ENCODE measurements at places on chromosomes 13 and 19.
A peak's percentile ranks its signal among the peaks of the same experiment; 100 is the strongest.

DNA sequence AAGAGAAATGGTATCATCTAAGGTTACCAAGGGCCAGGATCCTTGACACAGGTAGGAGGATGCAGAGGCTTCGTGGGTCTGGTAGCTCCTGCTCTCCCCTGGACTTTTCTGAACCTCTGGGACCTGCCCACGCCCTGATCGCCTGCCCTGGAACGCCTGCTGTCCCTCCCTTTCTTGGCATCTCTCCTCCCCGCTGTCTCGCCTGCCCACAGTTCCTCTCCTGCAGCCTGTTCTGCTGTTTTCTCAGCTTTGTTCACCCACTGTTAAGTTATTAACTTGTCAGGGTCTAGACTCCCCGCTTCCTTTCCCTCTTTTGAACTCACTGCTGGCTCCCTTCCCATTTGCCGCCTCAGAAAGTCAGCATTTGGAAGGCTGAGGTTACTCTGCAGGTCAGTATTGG is 19.8 kb downstream of the SERP2 start:
- peak; percentile 51 for DNase-seq

DNA sequence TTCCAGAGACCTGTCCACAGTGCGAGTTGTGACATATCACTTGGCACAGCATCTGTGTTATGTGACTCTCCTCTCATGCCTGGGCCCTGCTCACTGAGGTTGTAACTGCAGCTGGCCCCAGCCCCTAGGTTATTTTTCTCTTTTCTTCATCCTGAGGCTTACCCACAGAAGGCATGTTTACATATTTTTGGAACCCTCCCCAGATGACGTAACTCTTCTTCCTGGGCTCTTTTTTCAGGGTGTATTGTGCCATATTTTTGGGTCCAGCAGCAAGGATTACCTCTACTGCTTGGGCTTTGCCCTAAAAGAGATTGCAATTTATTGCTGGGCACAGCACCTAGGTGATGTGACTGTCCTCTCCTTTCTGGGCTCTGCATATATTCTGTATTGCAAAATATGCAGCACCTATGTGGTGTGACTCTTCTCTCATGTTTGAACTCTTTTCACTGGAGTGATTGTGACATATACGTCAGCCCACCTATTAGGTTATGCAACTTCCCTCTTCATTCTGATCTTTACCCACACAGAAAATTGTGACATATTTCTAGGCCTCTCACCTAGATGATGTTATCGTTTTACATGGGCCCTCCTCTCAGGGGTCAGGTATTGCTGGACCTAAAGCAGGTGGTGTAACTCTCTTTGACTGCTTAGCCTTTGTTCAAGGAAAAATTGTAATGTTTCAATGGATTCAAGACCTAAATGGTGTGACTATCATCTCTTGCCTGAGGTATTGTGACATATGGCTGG is 64.5 kb upstream of the ZNF724 start:
- no peak for DNase-seq

DNA sequence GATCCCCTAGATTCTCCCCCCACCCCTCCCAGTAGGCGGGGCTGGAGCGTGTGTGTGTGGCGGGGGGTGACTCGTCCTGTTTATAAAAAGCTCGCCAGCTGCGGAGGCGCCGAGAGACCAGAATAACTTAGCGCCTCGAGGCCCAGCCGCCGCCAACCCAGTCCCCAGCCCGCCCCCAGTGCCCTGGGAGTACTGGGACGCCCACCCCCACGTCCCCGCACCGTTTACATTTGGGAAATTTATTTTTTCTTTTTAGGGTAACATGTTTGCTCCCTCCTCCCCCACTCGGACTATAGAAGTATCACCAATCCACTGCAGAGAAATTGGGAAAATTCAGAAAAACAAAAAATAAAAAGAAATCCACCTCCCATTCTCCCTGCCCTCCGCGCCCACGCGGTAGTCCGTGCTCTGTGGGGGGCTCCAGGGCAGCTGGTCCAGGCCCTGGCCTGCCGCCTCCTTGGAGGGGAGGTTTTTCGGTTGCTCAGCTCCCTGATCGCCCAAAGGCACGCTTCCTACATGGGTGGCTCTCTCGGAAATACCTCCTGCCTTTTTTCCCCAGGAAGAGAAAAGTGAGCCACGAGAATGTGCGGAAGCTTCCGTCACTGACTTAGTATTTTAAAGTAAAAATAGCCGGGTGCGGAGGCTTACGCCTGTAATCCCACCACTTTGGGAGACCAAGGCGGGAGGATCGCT is 1.5 kb upstream of the RAB3A start:
- DNase-seq, result peak; percentile 87

GRCh38 chr13:93244141-93244917 is 17.7 kb downstream of the GPC6 start:
- DNase-seq, result no peak

DNA sequence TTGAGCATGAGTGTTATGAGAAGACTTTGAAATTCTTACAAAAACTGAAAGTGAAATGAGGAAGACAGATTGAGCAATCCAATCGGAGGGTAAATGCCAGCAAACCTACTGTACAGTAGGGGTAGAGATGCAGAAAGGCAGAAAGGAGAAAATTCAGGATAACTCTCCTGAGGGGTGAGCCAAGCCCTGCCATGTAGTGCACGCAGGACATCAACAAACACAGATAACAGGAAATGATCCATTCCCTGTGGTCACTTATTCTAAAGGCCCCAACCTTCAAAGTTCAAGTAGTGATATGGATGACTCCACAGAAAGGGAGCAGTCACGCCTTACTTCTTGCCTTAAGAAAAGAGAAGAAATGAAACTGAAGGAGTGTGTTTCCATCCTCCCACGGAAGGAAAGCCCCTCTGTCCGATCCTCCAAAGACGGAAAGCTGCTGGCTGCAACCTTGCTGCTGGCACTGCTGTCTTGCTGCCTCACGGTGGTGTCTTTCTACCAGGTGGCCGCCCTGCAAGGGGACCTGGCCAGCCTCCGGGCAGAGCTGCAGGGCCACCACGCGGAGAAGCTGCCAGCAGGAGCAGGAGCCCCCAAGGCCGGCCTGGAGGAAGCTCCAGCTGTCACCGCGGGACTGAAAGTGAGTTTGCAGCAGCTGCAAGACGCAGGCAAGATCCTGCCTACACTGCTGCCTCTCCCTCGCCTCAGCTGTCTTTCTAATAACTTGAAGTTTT is at the start of gene TNFSF13B:
Gene TNFSF13B (plus strand): TSS at position 118 of the 728 bp plus-strand sequence. CDS start 178 bp downstream, at position 296.
- DNase-seq, result peak; percentile 49

DNA sequence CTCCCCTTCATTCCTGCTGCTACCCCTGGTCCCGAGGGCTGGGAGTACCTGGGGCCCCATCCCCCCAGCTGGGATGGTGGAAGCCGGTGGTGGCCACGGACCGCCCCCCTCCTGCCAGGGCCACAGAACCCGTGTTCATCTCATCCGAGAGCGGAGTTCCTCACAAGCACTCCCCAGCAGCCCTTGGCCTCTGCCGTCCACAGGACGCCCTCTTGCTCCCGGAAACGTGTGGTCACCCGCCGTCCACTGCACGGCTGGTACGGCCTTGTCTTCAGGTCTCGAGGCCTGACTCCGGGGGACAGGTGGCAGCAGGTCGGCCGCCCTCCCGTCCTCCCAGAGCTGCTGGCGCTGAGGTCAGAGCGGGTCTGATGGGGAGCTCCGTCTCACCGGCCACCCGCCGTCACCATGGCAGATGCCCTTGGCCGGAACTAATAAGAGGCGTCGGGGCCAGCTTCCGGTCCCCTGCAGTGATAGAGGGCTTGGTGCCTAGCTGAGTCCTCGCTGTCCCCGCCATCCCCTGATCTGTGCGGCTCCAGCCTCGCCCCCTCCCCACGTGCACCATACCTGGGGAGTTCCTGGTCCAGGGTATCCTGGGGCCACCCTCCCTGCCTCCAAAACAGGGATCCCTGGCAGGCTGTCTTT is 16.5 kb upstream of the CSNK1G2 start:
- no peak for DNase-seq

GRCh38 chr13:91482427-91482826 is 84.0 kb downstream of the GPC5 start:
- no peak for DNase-seq

DNA sequence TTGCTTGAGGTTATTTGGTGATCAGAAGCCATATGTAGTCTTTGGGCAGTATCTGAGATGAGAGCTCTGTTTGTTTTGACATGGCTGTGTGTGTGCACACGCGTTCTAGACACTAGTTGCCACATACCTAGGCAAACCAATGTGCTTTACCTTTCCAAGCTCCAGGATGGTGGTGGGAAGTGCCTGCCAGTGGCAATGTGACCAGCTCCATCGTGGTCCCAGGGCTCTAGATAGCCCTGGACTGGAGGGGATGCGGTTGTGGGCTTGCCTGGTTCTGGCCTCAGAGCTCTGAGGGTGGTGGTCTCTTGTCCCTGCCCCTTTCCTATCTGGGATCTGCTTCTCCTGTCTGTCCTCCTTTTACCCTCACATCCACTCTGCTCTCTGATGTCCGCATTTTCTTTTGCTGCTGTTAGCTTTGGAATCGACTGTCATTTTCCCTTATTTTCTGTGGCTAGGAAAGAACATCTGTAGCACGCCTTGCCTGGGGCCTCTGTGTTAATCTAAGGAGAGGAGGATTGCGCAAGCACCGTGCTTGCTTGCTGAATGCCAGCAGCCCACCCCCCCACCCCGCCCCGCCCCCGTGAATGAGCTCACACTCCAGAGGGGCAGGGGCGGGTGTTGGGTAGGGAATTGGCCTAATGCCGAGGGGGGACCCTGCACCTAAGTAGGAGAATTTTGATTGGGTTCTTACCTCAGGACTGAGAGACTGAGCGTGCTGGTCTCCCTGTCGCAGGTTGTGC is 89.5 kb downstream of the ARHGEF7 start:
- DNase-seq, result peak; percentile 69

- DNase-seq, result no peak
These were observed 4.8 kb upstream of the SOX1 start for GRCh38 chr13:112062072-112062567.

- no peak for DNase-seq
These were observed 47.2 kb upstream of the ZNF737 start for GRCh38 chr19:20612711-20613316.

GRCh38 chr13:82912564-82912963 is 969.7 kb downstream of the SLITRK1 start:
- no peak for DNase-seq

DNA sequence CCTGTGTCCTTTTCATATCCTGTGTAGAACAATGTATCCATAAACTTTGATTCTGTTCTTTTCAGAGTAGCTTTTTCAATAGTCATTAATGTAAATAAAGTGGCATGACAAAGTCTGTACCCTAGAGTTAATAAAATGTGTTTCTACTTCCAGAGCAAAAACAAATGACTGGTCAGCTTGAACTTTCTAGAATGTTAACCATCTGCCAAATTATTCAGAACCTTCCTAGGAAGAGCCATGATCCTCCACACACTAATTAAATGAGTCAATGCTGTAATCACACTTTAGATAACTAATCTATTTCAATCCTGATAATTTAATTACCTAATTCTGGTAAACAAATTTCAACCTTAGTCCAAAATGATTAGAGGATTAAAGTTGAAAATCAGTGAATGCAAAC is 73.2 kb downstream of the DIAPH3 start:
- no peak for DNase-seq
